ENCODE measurements at places on chromosomes 3 and 15. TPM values are rescaled to one million over a fixed set of nuclear protein-coding genes. Genes with fewer than 3 reads are reported as not detected.

DNA sequence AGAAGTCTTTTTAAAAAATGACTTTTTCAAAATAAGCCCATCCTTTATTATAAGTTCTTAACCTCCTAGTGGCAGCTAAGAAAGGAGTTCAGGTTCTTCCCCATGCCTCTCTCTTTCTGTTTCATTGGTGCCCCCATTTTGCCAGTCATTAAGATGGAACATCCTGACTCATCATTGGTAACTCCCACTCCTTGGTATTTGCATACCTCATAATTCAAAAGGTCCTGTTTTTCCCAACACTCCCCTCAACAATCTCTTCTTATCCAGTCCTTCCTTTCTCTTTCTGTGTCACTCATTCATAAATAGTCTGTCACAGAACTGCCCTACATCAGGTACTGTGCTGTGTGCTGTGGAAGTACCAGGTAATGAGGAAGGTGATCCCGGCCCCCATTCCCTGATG, 394.0 kb downstream of the FOXP1 start:
- DNase-seq: no peak

DNA sequence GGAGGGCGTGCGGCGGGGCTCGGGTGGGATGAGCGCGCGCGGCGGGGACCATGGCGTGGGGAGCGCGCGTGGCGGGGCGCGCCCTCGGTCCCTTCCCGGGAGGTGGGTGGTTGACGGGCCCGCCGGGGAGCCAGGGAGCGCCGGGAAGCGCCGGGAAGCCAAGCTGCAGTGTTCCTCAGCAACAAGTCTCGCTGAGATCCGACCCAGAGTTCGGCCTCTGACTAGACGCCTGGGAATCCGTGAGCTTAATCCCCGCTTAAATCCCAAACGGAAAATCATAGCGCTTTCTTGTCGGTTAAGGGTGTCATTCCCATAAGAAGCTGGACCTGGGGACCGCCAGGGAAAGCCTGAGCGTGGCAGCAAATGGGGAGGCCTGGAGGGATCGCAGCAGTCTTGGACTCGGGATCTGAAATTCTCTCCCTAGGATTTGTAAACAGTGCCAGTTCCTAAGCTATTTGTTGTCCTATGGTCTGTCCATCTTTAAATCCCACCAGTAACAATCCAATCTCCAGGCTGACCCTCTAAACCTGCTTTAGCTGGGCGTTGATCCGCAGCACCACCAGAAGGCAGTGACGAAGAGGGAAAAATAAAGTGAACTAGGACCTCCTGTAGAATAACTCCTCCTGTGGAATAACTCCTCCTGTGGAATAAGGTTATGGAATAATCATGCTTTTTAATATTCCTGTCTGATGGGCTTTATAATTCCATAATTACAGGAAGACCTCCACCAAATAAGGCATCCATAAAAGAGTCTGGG, 570 bp upstream of the NEDD4 start:
- DNase-seq: peak; percentile 30

DNA sequence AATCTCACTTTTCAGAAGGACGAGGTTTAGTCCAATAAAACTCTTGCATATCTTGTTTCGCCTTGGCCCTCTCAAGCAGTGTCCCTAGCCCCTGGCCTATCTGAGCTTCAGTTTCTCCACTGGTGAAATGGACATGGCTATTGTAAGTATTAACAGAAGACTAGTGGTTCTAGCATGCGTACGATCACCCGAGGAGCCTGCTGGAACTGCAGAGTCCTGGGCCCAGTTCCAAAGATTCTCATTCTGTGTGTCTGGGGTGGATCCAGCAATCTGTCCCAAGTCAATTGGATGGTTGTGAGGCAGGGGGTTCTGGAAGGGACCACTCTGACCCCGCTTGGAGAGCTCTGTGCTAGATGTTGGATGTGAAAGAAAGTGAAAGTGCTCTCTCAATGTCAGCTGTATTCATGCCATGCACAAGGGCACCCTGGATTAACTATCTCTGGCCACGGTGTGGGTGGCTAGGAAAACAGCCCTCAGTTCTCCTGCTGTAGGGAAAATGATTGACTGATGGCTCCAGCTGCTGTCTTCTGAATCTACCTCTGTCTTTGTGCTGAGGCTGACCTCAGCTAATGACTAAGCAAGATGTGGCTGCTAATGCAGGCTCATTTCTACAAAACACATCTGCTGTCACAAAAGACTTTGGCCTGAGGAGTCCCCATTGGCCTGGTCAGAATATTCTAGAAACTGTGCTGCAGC, 1.9 kb upstream of the PLA1A start:
- no peak for DNase-seq

DNA sequence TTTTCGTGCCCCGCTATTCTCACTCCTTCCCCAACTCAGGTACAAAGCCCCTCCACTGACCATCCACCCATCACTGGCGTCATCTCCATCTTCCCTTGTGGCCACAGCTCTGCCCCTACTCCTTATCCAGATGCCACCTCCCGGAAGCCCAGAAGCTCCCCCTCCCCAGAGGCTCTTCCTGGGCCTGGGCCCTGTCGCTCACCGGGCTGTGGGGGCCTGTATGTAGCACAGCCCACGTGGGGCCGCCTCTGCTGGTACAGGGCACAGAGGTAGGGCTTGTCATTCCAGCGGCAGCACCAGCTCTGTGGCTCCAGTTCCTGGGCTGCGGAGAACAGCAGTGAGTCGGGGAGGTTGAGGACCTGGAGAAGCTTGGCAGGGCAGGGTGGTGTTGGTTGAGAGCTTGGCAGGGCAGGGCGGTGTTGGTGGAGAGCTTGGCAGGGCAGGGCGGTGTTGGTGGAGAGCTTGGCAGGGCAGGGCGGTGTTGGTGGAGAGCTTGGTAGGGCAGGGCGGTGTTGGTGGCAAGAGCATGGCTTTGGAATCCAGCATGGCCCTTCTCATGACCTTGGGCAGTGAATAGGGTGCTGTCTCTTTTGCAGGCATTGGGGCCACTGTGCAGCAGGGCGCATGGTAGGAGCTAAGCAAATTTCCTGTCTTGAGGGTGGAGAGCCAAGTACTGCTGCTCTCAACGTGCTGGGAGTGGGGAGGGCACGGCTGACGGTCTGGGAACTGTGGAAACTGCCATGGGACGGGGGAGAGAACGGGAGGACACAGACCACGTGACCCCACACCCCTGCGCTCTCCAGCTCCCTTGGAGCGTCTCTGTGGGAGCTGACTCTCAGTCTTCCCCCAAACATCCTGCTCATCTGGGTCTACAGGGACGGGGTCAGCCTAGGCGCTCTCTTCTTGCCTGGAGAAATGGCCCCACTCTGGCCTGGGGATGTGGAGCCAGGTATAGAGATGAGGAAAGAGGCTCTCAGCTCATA, 43.4 kb downstream of the MUC20 start:
- DNase-seq: no peak

DNA sequence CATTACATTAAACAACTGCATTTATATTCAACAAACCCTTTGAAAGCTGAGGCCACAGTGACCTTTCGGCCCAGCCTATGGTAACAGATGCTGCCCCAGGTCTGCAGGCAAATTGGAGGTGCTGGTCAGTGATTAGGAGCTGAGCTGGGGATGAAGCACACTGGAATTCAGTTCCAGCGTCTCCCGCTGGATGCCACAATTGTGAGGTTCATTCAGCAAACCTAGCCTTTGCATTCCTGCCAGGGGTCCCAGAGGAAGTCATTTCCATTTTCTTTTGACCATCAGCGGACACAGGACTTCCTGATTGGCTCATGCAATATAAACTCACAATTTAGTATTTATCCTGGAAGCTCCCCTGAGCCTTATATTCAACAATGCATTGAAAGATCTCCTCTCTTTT, 89.5 kb downstream of the IL20RB start:
- no peak for DNase-seq

- no peak for DNase-seq
Observed at GRCh38 chr15:57439128-57440027, 63.1 kb downstream of the CGNL1 start.

DNA sequence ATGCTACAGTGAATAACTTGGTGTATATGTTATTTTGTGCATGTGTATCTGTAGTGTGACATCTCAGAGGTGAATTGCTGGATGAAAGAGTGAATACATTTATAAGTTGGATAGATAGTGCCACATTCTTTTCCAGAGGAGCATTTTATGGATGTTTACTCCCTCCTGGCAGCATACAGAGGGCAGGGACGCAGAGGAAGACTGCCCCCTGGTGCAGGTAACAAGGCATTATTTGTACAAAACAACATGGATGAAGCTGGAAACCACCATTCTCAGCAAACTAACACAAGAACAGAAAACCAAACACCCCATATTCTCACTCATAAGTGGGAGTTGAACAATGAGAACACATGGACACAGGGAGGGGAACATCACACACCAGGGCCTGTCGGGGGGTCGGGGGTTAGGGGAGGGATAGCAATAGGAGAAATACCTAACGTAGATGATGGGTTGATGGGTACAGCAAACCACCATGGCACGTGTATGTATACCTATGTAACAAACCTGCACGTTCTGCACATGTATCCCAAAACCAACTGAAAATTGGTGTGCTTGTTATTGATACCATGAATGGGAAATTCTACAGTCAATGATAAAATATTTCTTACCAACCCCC, 57.9 kb upstream of the CTXND1 start:
- DNase-seq: no peak

DNA sequence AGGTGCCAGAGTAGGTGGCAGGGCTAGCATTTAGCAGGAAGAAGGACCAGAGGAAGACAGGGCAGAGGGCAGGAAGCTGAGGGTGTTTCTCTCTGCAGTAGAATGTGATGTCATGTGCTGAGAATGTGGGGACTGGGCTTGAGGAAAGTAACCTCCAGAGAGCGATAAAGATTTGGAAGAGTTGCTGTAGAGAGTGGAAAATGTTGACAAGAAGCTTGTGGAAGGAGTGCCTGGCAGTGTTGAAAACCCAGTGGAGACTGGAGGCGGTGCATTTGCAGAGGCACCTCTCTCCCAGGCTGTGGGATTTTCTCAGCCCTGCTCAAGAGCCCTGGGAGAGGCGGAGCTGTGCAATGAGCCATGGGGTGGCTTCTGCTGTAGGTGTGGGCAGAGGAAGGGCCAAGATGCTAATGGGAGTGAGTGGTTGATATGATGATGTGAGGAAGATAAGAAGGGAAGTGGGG, 54.8 kb downstream of the MESD start:
- no peak for DNase-seq

GRCh38 chr15:70717237-70717793, 46.0 kb downstream of the UACA start:
- DNase-seq: no peak

GRCh38 chr3:21524133-21524532, 226.9 kb downstream of the ZNF385D start:
- DNase-seq: no peak

DNA sequence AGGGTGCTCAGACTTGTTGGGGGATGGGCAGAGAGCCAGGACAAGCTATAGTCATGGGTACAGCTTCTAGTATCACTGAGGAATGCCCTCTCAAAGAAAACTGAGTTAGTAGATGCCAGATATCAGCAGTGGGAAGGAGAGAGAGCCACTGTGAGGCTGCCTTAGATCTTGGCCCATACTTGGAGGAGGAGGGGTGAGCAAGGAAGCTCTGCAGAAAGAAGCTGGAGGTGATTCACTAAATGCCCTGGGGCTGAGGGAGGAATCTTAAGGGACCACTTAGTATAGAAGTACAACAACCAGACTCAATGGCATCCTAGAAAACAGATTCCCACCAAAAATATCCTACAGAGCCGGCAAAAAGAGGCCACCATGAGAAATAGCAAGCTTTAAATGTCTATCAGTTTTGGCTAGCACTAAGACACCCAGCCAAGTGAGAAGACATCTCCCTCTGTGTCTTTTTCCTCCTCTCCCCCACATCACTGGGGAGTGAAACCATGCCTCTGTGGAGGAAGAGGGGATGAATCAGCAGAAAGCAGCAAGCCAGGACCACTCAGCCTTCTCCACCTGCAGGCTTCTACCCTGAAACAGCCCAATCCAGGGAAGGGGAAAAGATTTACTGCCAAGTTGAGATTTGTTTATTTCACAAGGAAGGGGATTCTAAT, 282.5 kb upstream of the STT3B start:
- DNase-seq: no peak

- no peak for DNase-seq
Observed at GRCh38 chr3:73508330-73508954, 116.3 kb downstream of the PDZRN3 start.

TM6SF1 gene
- polyA plus RNA-seq: 1.8 TPM

CFAP92 gene
- 1.3 TPM for polyA plus RNA-seq

DYNLT2B gene
- 30.7 TPM for polyA plus RNA-seq

STX19 gene
- 0.29 TPM for polyA plus RNA-seq

ANKRD63 gene
- polyA plus RNA-seq: not detected

ROBO2 gene
- polyA plus RNA-seq: 87.9 TPM

SLC9C1 gene
- polyA plus RNA-seq: 0.75 TPM

CCR3 gene
- not detected for polyA plus RNA-seq
